Natural killer cell (primary cell): ENCODE measurements at places on chromosomes 12 and 14. TPM values are rescaled to one million over a fixed set of nuclear protein-coding genes. Genes with fewer than 3 reads are reported as not detected.
A peak's percentile ranks its signal among the peaks of the same experiment; 100 is the strongest.

The C14orf180 gene
- not detected for total RNA-seq

The FAM90A1 gene
- not detected for total RNA-seq

The PMCH gene
- not detected for total RNA-seq

The PTHLH gene
- total RNA-seq, result not detected

The TEX22 gene
- 0.23 TPM for total RNA-seq

The NTS gene
- not detected for total RNA-seq

The GPR137C gene
- 0.57 TPM for total RNA-seq

The PIWIL1 gene
- total RNA-seq, result not detected

DNA sequence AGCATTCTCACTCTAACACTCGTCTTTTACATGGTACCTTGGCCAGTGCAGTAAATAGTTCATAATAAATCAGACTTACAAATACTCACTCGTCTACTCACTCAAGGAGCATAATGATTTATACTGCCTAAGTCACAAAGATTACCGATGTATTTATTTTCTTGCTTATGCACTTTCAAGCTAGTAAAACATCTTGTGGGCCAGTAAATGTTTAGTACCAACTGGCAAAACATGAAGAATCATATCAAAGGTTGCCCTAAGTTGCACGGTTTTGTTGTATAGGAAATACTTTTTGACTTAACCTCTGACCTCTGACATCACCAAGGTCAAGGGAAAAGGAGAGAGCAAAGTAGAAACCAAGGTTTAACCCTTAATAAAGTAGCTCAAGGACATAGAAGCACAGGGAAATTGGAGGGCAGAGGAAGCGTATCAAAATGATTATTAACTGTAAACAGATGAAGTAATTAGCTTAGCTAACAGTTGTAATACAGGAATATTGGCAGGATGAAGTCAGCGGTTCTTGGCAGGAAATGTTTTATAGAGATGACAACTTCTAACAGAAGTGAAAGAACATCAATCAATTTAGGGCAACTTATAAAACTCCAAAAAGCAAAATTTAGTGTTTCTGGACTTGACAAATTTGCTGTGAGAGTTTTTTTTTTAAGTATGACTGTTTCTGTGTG, 131.9 kb downstream of the HMGA2 start:
- H3K4me3 ChIP-seq, result no peak overlapping the region
- H3K27ac ChIP-seq, result no peak overlapping the region

DNA sequence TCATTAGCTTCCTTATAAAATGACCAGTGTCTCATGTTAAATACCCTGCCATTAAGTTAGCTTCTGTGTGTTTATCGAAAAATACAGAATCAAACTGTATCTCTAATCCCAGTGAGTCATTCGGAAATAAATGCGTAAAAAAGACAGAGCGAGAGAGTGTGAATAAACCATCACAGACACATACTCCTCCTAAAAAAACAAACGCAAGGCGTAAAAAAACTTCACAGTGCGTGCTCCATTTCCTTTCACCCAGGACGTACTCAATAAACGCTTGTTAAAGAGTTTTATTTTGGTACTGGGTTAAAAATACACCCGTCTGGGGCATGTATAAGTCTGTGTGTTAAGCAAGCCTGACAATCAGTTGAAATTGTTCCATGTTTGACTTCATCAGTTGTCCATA, 58.8 kb upstream of the ISM2 start:
- no peaks in the 10 kb centered on the region for H3K27me3 ChIP-seq
- H3K36me3 ChIP-seq, result peaks cover 55% of the 10 kb centered on the region
- H3K4me3 ChIP-seq, result no peak overlapping the region
- no peak for DNase-seq
- H3K4me1 ChIP-seq, result peaks cover 13% of the 10 kb centered on the region

DNA sequence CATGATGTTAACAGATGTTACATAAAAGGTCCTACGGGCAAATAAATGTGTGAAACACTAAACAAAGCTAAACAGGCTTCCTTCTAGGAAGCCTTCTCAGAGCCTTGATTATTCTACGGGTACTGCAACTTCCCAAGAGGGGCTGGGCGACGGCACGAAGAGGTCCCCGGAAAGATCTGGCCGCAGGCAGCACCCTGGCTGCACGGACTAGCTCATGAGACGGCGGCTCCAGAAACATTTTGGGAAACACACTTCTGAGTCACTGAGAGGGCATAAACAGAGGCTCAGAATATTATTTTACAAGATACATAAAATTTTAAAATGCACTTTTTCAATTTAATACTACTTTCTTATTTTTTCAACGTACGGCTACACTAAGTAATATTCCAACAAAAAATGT, 19.4 kb downstream of the STX2 start:
- H3K27me3 ChIP-seq, result no peaks in the 10 kb centered on the region
- peaks cover 15% of the 10 kb centered on the region for H3K4me1 ChIP-seq
- peaks cover 2% of the 10 kb centered on the region for H3K36me3 ChIP-seq
- no peak overlapping the region for H3K4me3 ChIP-seq
- H3K27ac ChIP-seq, result no peak overlapping the region

DNA sequence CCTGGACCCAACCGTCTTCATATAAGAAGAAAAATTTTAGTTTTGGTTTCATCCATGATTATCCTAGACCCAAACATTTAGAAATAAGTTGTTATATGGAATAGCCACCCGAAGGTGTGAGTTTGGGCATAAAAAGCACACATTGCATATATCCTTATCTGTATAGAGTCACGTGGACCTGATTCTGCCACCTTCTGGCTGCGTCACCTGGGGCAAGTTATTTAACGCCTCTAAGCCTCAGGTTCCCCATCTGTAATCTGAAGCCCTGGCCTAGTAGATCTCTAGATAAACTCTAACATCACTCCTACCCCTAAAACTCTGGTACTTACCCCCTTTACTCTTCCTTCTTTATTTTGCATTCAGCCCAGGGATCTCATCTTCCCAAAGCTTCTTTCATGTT, 14.3 kb upstream of the KRT5 start:
- H3K27me3 ChIP-seq, result no peaks in the 10 kb centered on the region
- peaks cover 2% of the 10 kb centered on the region for H3K4me1 ChIP-seq
- no peak for DNase-seq
- H3K36me3 ChIP-seq, result no peaks in the 10 kb centered on the region

DNA sequence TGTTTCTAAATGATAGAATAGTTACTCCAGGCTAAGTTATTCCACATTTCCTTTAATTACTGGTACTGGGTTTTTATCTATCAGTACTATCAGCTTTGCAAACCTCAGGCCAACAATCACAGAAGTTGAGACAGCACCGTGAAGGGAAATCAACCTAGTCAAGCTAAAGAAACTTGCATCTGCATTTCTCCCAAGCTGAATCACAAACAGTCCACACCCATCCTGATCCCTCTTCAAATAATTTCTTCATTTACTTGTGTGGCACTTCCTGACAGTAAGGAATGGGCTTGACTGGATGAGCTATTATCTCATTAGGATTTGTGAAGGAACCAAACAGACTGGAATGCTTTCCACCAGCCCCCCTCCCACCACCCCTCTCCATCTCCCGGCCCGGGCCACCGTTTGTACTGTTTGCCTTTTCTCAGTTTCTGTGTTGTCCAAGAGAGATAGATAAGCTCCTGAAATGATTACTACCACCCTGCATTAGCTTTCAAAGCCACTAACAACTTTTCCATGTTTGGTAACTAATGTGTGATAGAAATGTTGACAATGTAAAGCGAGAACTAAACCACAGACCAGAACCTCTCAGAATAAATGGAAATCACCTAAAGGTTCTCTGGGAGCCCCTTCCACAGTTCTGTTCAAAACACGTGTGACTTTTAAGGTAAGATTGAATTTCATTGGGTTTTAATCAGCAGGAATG, 236.3 kb downstream of the SLC25A21 start:
- no peaks in the 10 kb centered on the region for H3K4me1 ChIP-seq
- DNase-seq, result no peak
- no peaks in the 10 kb centered on the region for H3K36me3 ChIP-seq
- no peak overlapping the region for H3K4me3 ChIP-seq
- no peak overlapping the region for H3K27ac ChIP-seq

DNA sequence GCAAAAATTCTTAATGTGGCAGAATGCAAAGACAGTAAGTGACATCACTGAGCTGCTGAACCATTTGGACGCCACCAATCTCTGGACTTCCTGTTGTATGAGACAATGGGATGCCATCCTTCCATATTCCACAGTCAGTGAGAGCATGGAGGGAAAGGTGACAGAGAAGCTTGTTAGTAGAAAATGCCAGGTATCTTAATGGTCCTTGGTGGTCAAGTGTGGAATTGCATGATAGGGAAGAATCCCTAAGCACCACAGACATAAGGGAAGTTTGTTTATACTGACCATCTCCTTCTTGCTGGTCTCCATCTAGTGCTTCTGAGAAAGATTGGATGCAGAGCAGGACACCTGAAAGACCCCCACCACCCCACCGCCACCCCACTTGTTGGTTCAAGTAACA, 1410.0 kb upstream of the TMEM132C start:
- DNase-seq, result no peak
- no peak overlapping the region for H3K4me3 ChIP-seq
- H3K27me3 ChIP-seq, result no peaks in the 10 kb centered on the region
- H3K4me1 ChIP-seq, result no peaks in the 10 kb centered on the region

DNA sequence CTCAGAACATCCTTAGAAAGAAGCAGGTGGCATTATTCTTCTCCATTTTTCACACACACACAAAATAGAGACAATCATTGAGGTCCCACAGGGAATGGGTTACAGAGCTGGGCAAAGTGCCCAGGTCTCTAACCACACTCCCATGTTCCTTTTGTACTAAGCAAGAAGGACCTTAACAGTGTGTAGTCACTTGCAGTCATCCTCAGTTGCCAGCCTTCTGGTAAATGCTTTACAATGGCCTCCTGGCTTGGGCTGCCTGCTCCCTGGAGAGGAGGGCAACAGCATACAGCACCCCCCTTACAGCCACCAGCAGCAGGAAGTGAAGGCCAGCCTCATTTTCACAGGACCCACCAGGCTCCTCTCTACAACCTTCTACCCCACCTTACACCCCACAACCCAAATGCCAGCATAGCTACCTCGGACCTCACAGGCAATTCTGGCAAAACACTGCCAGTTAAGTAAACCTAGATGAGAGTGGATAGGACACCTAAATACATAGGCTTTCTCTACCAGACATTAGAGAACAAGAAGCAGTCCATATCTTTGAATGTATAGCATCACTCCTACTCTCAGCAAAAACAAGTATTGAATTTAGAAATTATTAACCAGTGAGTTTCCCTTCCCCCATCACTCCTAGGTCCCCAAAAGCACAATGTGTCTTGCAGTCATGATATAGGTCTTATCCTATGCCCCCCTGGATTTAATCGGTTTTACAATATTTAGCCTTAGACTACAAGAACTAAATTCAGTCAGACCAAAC, 88.1 kb downstream of the PPP2R5E start:
- H3K36me3 ChIP-seq, result peaks cover 2% of the 10 kb centered on the region
- no peak overlapping the region for H3K27ac ChIP-seq
- peaks cover 5% of the 10 kb centered on the region for H3K4me1 ChIP-seq
- no peak for DNase-seq

DNA sequence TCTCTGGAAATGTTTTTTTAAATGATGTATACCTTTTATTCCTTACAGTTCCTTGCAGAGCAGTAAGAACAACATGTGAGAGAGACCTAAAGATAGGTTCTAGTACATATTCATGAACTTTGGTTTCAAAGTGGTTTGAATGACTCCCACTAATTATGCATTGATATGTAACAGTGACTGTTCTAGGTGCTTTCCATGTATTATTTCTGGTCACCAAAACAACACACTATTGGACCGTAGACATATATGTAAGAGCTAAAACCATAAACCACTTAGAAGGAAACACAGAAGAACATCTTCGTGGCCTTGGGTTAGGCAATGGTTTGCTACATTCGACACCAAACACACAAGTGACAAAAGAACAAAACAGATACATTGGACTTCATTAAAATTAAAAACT, 37.9 kb downstream of the SOX5 start:
- no peaks in the 10 kb centered on the region for H3K36me3 ChIP-seq
- no peak overlapping the region for H3K4me3 ChIP-seq

GRCh38 chr14:32129124-32129523, 52.0 kb downstream of the ARHGAP5 start:
- H3K4me3 ChIP-seq, result no peak overlapping the region
- H3K27me3 ChIP-seq, result no peaks in the 10 kb centered on the region
- no peaks in the 10 kb centered on the region for H3K4me1 ChIP-seq

DNA sequence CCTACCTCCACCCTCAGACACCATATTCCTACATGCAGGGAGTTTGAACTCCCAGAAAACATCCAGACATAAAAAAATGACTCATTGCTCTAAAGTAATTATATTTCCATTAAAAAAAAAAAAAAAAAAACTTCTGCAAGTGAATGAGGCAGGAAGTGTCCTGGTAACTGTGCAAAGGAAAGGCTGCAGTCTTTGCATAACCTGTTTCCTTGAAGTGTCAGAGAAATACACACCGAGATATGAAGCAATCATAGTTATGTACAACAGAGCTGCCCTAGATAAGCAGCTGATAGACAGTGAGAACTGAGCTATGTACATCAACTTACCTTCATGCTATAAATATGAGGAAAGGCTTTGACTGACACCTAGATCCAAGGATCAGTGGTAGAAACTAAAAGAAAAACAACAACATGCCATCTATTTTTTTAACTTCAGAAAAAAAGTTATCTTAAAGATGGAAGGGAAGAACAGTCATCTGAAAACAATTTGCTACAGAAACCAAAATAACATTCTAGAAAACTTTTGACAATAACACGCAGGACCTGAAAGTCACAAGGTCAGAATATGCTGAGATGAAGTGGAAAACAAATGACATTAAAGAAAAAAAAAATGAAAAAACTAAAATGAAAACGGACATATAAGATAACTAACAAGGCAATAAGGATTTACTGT, 263.2 kb downstream of the SEC23A start:
- H3K36me3 ChIP-seq, result no peaks in the 10 kb centered on the region
- H3K4me1 ChIP-seq, result no peaks in the 10 kb centered on the region
- no peak overlapping the region for H3K27ac ChIP-seq
- no peak for DNase-seq
- no peaks in the 10 kb centered on the region for H3K27me3 ChIP-seq
- H3K4me3 ChIP-seq, result no peak overlapping the region

- no peak for DNase-seq
- H3K27me3 ChIP-seq, result no peaks in the 10 kb centered on the region
- no peak overlapping the region for H3K27ac ChIP-seq
- no peak overlapping the region for H3K4me3 ChIP-seq
- no peaks in the 10 kb centered on the region for H3K36me3 ChIP-seq
- H3K4me1 ChIP-seq, result peaks cover 3% of the 10 kb centered on the region
Measured at GRCh38 chr14:34021096-34021495, 70.2 kb upstream of the EGLN3 start.

- no peaks in the 10 kb centered on the region for H3K27me3 ChIP-seq
- peak overlapping the region; percentile 46 for H3K27ac ChIP-seq
- no peak overlapping the region for H3K4me3 ChIP-seq
- peaks cover 9% of the 10 kb centered on the region for H3K36me3 ChIP-seq
Measured at GRCh38 chr12:121214855-121215745, 5.2 kb downstream of the P2RX4 start.
